Upper lobe of left lung (tissue), 6 donors: ENCODE measurements at places on chromosomes 3 and 15. TPM values are rescaled to one million over a fixed set of nuclear protein-coding genes. Genes with fewer than 3 reads are reported as not detected.

The RBP2 gene
- total RNA-seq, result 0.64 TPM

DNA sequence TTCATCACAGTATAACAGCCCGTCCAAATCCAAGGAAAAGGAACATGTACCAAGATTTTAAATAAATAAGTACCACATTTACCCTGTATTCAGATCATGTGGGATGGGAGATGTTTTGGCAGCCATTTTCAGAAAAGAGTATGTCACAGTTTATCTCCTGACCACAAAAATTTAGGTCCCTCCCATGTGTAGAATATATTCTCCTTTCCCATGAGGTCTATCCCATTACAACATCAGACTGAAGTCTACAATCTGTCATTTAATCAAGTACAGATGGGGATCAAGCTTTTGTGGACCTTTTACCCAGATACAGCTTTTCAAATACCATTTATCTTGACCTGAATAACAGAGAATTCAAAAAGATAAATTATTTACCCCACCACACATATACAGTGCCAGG lies 444.5 kb downstream of the PLOD2 start:
- no peaks in the 10 kb centered on the region for H3K36me3 ChIP-seq
- no peaks in the 10 kb centered on the region for H3K4me1 ChIP-seq
- H3K27ac ChIP-seq, result no peak overlapping the region

The TTLL13 gene
- total RNA-seq, result 0.49 TPM

DNA sequence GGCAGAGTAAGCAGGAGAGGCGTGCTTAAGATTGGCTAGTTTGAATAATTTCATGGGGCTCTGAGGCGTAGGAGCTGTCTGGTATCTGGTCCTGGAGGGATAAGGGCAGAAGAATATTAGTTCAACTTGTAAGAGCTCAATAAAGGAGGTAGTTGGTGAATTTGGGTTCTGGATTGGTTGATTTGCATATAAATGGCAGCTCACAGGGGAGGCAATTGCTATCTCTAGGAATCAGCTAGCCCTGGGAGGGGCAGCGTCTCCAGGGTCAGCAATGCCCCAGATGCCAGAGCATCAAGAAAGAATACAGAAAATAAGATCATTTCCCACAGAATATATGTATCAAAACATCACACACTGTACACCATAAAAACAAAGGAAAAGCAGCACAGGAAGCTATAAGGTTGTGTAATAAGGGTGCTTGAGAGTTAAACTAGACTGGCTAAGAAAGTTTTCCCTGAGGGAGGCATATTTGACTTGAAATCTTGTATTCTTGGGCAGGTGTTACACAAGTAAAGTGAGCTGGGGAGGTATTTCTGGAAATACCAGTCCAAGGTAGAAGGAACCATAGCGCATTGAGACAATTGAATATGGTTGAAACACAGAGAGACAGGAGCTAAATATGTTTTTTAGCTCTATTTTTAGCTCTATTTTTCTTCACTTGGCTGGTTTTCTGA lies 6.1 kb downstream of the MOBP start:
- DNase-seq, result no peak
- no peaks in the 10 kb centered on the region for H3K36me3 ChIP-seq
- H3K27me3 ChIP-seq, result no peaks in the 10 kb centered on the region
- no peaks in the 10 kb centered on the region for H3K4me1 ChIP-seq

The MKRN2OS gene
- total RNA-seq, result 1.1 TPM

GRCh38 chr3:27307566-27307965 lies 61.6 kb downstream of the NEK10 start:
- H3K4me3 ChIP-seq, result no peak overlapping the region
- no peaks in the 10 kb centered on the region for H3K36me3 ChIP-seq
- DNase-seq, result no peak
- no peaks in the 10 kb centered on the region for H3K4me1 ChIP-seq
- H3K27me3 ChIP-seq, result no peaks in the 10 kb centered on the region

The PXYLP1 gene
- 17.5 TPM for total RNA-seq

The CIB2 gene
- 2.0 TPM for total RNA-seq

DNA sequence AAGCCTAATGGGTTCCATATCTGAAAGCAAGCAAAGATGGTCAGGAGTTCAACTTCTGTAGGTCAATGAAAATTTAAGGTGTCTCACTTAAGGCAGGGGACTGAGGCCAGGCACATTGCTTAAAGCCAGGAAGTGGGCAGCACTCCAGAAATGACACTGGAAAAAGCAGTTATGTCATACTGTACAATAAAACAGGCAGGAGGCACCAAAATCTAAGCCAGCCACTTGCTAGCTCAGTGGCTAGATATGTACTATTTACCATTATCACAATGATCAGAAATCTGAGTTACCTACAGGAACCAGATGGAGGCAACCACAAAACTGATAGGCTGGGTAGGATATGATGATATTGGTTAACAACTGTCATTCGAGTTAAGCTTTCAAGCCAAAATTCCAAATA lies 57.3 kb downstream of the FRMD5 start:
- H3K4me3 ChIP-seq, result no peak overlapping the region
- no peaks in the 10 kb centered on the region for H3K27me3 ChIP-seq
- H3K27ac ChIP-seq, result no peak overlapping the region

- DNase-seq, result no peak
- H3K36me3 ChIP-seq, result no peaks in the 10 kb centered on the region
- H3K27me3 ChIP-seq, result no peaks in the 10 kb centered on the region
- no peaks in the 10 kb centered on the region for H3K4me1 ChIP-seq
Observed at GRCh38 chr15:81520480-81520879, 146.5 kb upstream of the TMC3 start.

GRCh38 chr3:110106805-110107204 lies 769.5 kb upstream of the DPPA4 start:
- no peaks in the 10 kb centered on the region for H3K27me3 ChIP-seq

DNA sequence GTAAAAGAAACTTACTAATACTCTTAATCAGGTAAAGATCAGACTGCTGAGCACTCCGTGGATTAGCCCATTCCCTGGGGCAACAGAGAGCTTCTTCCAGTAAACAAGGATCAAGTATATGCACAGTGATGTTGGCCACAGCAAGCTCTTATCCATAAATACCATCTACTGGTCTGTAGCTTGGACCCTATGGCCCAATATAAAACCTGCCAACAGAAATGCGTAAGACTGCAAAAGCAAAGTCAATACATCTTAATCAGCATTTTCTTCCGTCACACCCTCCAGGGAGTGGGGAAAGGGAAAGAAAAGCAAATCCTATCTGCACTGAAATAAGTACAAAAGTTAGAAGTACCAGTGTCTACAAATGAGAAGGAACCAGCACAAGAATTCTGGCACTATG lies 1082.1 kb downstream of the ZPLD1 start:
- H3K4me3 ChIP-seq, result no peak overlapping the region
- no peaks in the 10 kb centered on the region for H3K36me3 ChIP-seq
- no peak overlapping the region for H3K27ac ChIP-seq
- no peak for DNase-seq
- H3K4me1 ChIP-seq, result no peaks in the 10 kb centered on the region

GRCh38 chr3:149536429-149536828 lies 61.9 kb downstream of the TM4SF4 start:
- H3K27ac ChIP-seq, result peak overlapping the region; percentile 69
- peak; percentile 85 for DNase-seq
- no peaks in the 10 kb centered on the region for H3K27me3 ChIP-seq
- H3K4me3 ChIP-seq, result no peak overlapping the region
- H3K36me3 ChIP-seq, result peaks cover 5% of the 10 kb centered on the region

GRCh38 chr3:14699643-14700042 lies 24.7 kb downstream of the C3orf20 start:
- no peak overlapping the region for H3K27ac ChIP-seq
- H3K36me3 ChIP-seq, result no peaks in the 10 kb centered on the region
- H3K27me3 ChIP-seq, result no peaks in the 10 kb centered on the region

DNA sequence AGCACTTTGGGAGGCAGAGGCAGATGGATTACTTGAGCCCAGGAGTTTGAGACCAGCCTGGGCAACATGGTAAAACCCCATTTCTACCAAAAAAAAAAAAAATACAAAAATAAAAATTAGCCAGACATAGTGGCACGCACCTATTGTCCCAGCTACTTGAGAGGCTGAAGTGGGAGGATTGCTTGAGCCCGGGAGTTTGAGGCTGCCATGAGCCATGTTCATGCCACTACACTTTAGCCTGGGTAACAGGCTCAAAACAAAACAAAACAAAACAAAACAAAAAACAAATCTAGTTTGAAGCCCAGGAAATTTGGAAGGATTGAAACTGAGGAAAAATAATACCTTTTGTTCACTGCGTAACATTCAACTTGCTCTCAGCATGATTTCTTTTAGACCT lies 16.6 kb downstream of the TMOD3 start:
- H3K4me3 ChIP-seq, result no peak overlapping the region
- H3K27me3 ChIP-seq, result no peaks in the 10 kb centered on the region
- H3K27ac ChIP-seq, result peak overlapping the region; percentile 23

GRCh38 chr3:71461749-71462483 lies 121.6 kb downstream of the FOXP1 start:
- DNase-seq, result no peak
- H3K4me3 ChIP-seq, result no peak overlapping the region
- no peaks in the 10 kb centered on the region for H3K36me3 ChIP-seq
- H3K4me1 ChIP-seq, result no peaks in the 10 kb centered on the region
- no peak overlapping the region for H3K27ac ChIP-seq

The UBE2Q2 gene
- total RNA-seq, result 33.0 TPM

The RHOV gene
- 0.46 TPM for total RNA-seq

GRCh38 chr3:194135516-194135805 lies 487 bp upstream of the HES1 start:
- no peaks in the 10 kb centered on the region for H3K36me3 ChIP-seq
- H3K4me1 ChIP-seq, result peaks cover 76% of the 10 kb centered on the region
- H3K27me3 ChIP-seq, result no peaks in the 10 kb centered on the region
- H3K27ac ChIP-seq, result peak overlapping the region; percentile 92

DNA sequence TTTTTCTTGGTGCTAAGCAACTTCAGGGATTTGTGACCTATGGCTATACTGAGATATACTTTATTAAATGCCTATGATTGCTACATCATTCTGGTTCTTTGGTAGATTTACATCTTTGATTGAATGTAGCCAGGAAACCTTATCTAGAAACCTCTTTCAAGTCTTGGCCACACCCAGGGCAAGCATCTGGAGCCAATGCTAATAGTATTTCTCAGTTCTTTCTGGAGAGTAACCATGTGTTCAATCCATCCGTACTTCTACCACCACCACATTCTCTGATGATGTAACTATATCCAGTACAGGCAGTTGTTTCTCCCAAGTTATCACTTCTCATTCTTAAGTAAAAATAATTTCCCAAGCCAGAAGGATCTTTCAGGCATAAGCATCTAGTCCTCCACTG lies 69.0 kb downstream of the NME9 start:
- DNase-seq, result no peak
- no peak overlapping the region for H3K4me3 ChIP-seq
- no peaks in the 10 kb centered on the region for H3K4me1 ChIP-seq
- H3K27ac ChIP-seq, result no peak overlapping the region
- H3K27me3 ChIP-seq, result no peaks in the 10 kb centered on the region

DNA sequence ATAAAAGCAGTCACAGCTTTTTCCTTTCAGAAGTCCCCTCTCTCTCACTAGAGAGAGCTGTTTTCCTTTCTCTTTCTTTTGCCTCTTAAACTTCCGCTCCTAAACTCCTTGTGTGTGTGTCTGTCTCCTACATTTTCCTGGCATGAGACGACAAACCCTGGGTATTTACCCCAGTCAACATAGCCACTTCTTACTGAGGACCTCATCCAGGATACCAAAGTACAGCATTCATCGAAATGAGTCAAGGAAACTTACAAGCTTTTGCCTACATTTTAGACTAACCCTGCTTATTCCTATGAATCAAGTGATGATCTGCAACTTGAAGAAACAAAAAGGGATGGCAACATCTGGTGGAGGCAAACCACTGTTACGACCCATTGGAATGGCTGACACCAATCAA lies 16.7 kb downstream of the PATL2 start:
- no peaks in the 10 kb centered on the region for H3K36me3 ChIP-seq
- H3K4me3 ChIP-seq, result no peak overlapping the region
- no peaks in the 10 kb centered on the region for H3K4me1 ChIP-seq

The SLC38A3 gene
- not detected for total RNA-seq

DNA sequence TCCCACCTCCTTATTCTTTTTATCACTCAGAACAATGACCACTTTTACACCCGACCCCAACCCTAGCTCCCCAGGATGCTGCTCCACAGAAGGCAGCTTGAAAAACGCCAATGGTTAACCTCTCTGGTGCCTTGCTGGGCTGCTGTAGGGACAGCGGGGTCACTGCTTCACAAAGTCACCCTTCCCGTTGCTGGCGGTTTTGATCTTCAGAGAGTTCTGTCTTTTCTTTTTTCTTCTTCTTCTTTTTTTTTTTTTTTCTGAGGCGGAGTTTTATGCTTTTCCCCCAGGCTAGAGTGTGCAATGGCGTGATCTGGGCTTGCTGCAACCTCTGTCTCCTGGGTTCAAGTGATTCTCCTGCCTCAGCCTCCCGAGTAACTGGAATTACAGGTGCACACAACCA lies 20.7 kb downstream of the CEP19 start:
- no peak overlapping the region for H3K27ac ChIP-seq
- no peak for DNase-seq
- no peaks in the 10 kb centered on the region for H3K27me3 ChIP-seq
- H3K4me3 ChIP-seq, result no peak overlapping the region
- no peaks in the 10 kb centered on the region for H3K36me3 ChIP-seq

GRCh38 chr15:74222240-74223119 lies 13.6 kb upstream of the CCDC33 start:
- H3K27ac ChIP-seq, result no peak overlapping the region
- DNase-seq, result no peak
- H3K27me3 ChIP-seq, result peaks cover 3% of the 10 kb centered on the region
- H3K4me1 ChIP-seq, result no peaks in the 10 kb centered on the region
- no peak overlapping the region for H3K4me3 ChIP-seq

The DLL4 gene
- 14.2 TPM for total RNA-seq

DNA sequence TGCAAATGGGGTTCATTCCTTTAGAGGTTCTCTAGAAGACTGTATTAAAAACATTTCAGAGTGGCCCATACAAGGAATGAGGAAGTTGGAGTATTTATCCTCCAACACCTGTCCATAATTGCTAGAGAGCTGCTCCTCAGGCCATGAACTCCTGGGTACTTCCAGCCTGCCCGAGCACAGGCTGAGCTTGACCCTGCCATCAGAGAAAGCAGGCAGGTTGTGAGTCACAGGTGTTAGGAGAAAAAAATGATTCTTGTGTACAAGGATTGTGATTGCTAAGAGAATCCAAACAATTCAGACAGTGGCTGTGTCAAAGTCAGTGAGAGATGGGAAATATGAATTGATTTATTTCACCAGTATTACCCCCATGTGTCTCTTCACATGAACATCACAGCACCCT lies 156.8 kb upstream of the GADL1 start:
- no peak overlapping the region for H3K27ac ChIP-seq
- H3K36me3 ChIP-seq, result no peaks in the 10 kb centered on the region
- H3K27me3 ChIP-seq, result no peaks in the 10 kb centered on the region
- DNase-seq, result no peak

The CPN2 gene
- total RNA-seq, result 0.10 TPM

GRCh38 chr3:45795882-45796765 lies at the start of gene SLC6A20:
Gene SLC6A20 (minus strand): TSS chr3:45796536. CDS start chr3:45796419, 117 bp downstream.
- H3K4me1 ChIP-seq, result peaks cover 17% of the 10 kb centered on the region
- no peak within 1 kb of the TSS for H3K27ac ChIP-seq
- H3K4me3 ChIP-seq, result peak within 1 kb of the TSS; percentile 40

- H3K36me3 ChIP-seq, result peaks cover 41% of the 10 kb centered on the region
- H3K4me1 ChIP-seq, result peaks cover 13% of the 10 kb centered on the region
Observed at GRCh38 chr15:68183616-68184315, 21.4 kb downstream of the CALML4 start.
